ENCODE measurements at places on chromosomes 7 and 10. TPM values are rescaled to one million over a fixed set of nuclear protein-coding genes. Genes with fewer than 3 reads are reported as not detected.

GRCh38 chr10:133158756-133159610 is 1.0 kb upstream of the KNDC1 start:
- DNase-seq: peak; percentile 7

DNA sequence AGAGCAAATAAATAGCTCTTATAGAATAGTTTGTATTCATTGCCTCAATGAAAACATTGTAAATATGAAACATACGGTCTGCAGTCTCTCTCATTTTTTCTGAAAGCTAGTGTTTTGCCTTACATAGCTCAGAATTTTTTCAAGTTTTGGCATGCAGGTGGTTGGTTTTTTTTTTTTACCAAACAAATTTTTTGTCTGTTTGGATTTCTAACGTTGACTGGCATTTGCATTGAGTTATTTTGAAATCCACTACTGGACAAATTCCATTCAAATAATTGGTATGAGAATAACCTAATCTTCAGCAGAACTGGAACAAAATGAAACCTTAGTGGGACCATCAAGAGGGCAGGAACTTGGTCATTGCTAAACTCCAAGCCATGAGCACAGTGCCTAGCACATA is 107.6 kb upstream of the SAMD8 start:
- no peak for DNase-seq

GRCh38 chr10:120145107-120145506 is 252.6 kb downstream of the SEC23IP start:
- DNase-seq: no peak

- no peak for DNase-seq
Measured at GRCh38 chr7:26777385-26777784, 87.0 kb downstream of the SKAP2 start.

GRCh38 chr10:110326351-110327032 is 21.8 kb upstream of the SMNDC1 start:
- DNase-seq: peak; percentile 92

Gene UCN3
- not detected for total RNA-seq

- peak; percentile 8 for DNase-seq
Measured at GRCh38 chr7:95688931-95689495, 83.3 kb upstream of the DYNC1I1 start.

GRCh38 chr10:44685747-44686146 is 225.4 kb upstream of the TMEM72 start:
- no peak for DNase-seq

DNA sequence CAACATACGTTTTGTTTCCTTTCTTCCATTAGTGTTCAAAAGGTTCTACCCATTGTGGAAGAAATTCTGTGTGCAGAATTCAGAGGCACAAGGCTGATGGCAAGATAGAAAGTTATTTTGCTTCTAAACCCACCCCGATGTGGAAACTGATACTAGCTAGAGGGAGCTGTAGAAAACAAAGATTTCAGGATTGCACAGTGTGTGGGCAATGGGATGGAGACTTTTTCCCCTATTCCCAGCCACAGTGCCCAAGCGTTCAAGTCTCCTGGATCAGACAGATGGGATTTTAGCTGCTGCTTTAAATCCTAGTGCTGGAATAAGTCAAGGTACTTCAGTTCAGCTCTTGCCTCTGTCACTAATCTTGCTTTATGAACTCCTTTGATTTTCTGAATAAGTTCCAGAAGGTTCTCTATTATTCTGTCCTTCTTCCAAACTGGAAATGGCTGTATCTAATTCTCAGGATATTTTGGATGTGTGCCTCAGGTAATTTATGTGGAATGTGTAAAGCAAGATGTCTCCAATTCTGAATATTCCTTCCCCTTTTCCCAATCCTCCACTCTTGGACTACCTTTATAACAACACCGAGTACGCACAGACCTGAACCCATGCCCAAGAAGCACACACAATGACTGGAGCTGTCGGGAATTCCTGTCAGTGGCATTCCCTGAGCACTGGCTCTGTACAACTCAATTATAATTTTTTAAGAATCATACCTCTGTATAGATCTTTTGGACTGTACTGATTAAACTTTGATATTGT is 473.0 kb downstream of the PLXDC2 start:
- no peak for DNase-seq

DNA sequence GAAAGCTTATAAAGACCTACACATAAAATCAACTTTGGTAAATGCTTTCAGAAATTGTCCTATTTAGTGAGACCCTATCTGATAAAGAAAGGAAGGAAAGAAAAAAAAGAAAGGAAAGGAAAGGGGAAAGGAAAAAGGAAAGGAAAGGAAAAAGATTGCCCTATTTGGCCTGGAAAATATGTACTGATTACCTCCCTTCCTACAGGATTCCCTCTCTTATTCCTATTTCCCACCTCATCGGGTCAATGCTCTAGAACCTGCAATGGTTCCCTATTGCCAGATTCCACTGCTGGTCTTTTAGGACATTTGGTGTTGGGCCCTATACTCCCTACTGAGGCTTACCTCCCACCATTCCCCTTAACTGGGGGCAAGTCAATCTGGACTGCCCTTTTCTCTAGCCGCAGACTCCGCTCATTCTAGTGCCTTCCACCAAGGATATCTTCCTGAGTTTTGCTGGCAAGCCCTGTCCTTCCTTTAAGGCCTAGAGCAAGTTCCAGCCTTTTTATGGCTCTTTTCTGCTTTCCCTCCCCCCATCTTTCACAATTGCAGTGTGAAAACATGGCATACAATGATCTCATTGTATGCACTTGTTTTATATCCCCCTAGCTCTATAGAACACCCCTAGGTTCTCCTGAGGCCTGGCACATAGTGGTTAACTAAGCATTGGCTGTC is 4.4 kb downstream of the DDIT4 start:
- peak; percentile 65 for DNase-seq

DNA sequence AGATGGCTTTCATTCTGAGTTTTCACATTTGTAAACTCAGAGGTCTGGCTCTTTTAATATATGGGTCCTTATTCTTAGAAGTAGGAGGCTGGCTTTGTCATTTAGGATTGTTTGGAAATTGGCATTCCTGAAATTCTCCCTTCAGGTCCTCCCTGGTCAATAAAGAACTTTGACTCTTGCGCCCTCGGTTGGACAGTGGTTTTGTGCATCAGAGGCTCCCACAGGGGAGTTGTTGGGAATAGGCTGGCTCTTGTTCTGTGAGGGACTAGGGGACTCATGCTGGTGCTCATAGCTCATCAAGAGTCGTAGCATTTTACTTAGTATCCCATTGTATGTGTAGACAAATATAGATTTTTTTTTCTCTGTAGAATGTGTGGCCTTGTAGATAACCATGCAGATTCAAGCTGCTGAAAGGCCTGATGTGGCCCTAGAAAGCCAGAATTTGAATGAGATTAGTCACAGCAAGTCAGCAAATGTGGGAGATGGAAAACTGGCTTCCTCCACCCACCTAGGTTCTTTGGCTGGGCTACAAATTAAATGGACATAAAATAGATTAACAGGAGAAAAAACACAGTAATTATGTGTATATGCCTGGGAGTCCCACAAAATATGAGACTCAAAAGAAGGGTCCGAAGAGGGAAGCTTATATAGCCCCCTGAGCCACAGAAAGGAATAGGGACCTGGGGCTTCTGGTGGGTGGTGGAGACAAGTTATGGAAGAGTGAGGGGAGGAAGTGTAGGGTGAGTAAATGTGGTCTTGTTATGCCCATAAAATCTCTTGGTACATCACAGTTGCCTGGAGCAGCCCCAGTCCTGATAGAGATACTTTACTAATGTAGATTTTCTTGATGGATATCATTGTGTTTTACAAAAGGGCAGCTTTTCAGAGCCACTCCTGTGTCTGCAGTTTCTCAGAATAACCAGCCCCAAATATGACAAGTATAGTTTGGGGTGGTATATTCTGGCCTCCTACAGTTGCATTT is 94.6 kb upstream of the BTBD16 start:
- DNase-seq: no peak

- peak; percentile 98 for DNase-seq
Measured at GRCh38 chr7:17234398-17235031, 63.9 kb upstream of the AHR start.

GRCh38 chr7:29377718-29378117 is 183.1 kb downstream of the CHN2 start:
- DNase-seq: no peak

Gene C10orf95
- 0.25 TPM for total RNA-seq

Gene BTAF1
- 45.7 TPM for total RNA-seq

Gene NPFFR1
- not detected for total RNA-seq

DNA sequence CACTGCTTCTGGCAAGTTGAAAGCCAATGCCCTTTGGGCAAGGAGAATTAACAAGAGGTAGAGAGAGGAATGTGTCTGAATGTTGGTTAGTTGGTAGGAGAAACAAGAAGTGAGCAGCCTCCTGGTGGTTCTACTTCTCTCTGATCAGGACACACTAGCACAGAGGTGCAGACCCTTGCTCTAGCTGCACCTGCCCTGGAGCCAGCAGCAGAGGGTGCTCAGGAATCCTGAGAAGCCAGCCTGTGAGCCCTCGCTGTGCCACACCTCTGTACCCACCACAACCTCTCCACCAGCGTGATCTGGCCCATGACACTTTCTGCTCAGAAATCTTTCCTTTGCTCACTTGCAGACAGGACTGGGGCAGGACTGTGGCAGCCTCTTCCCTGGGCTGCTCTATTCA is 364.7 kb downstream of the RPS24 start:
- DNase-seq: no peak

DNA sequence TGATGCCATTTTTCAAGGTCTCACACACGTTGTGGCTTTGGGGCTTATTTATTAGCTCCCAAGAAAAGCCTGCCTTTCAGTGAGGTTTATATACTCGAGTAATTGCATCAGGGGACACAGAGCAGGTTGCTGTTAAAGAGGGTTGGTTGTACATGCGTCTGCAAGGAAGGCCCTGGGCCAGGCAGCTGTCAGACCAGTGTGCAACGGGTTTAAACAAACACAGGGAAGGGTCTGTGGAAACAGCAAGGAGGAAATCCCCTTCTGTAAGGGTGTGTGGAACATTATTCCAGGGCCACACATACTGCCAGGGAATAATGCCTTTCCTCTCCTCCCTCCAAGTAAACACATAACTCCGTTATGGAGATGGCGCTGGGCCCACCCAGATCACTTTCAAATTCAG is 1.7 kb upstream of the CHST15 start:
- no peak for DNase-seq

Gene MBL2
- total RNA-seq: not detected

Gene ADAMTS14
- total RNA-seq: 3.6 TPM

DNA sequence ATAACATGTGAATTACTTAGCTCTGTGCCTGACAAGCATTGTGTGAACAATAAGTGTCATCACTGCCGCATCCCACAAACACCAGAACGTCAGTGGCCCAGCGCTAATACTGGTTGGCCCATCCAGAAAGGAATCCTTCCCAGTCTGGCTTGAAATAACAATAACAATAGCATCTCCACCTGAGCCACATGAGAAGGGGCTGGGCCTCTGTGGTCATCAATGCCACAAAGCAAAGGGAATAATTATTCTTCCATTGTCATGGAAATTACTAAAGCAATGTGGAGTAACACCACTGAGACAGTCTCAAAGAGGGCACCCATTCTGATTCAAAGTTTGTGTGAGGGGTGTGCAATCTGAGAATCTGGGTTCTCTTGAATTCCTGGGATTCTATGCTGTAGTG is 105.7 kb upstream of the INHBA start:
- DNase-seq: peak; percentile 57

- no peak for DNase-seq
Measured at GRCh38 chr10:99742254-99742653, 10.2 kb downstream of the CUTC start.

Gene RBM20
- total RNA-seq: not detected

Gene MPLKIP
- total RNA-seq: 21.3 TPM

- no peak for DNase-seq
Measured at GRCh38 chr10:78688901-78689583, 379.7 kb upstream of the ZMIZ1 start.

DNA sequence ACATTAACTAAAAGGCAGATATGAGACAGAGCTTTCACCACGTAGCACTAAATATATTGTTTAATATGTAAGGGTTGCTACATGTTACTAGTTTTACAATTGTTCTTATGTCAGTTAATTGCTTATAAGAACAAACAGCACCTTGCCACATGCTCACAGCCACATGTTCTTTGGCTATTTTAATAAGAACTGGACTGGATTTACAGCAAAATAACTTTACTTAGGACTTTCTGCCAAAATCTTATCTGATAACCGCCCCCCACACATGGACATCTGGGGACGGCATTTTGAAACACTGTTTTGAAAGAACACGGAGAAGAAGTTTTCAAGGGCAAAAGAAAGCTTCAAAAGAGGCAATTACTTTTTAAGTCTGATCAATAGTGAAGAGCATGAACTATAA is 45.3 kb downstream of the JAZF1 start:
- DNase-seq: no peak

Gene VAX1
- total RNA-seq: not detected

- DNase-seq: no peak
Measured at GRCh38 chr10:101079874-101080273, 18.1 kb downstream of the KAZALD1 start.

Gene CACNA2D1
- total RNA-seq: 15.0 TPM

- DNase-seq: peak; percentile 52
Measured at GRCh38 chr7:96327429-96327828, 5.5 kb upstream of the SLC25A13 start.
